ENCODE measurements at places on chromosomes 5 and 9.

- DNase-seq: no peak
These were observed 41.3 kb downstream of the EHMT1 start for GRCh38 chr9:137660144-137660543.

DNA sequence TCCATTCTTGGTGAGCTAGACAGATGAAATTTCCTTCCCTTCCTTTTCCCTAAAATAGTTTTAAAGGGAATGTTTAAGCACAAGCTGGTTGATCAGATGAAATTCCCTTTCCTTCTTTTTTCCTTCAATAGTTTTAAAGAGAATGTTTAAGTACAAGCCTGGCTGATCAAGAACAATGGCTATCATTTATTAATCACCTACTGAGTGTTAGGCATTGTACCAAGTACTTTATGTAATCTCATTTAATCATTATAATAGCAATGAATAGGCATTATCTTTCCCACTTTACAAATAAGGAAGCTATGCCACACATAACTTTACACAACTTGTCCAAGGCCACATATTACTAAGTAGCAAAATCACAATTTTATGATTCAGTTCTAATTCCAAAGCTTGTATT, 152.0 kb upstream of the ACOT12 start:
- DNase-seq: no peak

DNA sequence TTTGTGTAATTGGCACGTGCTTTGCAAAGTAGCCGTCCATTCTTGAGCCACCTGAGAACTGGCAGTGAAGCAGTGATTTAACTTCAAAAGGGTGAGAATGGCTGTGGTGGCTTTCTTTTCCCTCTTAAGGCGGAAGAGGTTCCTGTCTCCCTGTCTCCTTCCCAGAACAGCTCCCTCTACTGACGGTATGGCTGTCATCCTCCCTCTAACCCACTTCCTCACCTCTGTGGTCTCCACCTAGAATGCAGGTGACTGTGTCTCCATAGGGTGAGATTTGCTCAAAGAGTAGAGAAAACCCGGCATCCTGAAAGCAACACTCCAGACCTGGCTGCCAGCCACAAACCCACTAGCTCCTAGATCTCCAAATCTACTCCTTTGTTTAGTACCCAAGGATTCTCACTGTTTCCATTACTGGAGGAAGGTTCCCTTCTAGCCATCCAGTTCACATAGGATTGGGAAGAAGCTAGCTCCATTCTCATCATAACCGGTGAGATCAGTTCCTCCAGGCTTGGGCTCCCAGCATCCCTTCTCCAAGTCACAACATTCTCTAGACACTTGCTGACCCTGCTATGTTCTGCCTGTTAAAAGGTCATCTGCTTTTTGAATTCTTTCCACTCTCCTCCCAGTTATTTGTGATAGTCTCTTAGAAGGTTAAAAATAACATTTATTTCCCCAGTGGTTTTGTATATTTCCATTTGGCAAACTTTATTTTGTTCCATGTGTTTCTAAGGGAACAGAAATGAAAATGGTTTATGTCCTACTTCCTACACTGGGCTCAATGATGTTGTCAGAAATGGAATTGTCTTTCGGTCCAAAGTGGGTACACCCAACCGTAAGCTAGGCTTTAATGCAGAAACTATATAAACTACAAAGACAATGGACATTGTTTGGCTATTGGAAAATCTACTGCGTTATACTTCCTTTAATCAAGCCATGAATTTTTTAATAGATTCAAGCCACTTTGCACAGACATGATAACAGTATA, 269.4 kb downstream of the CWC27 start:
- no peak for DNase-seq

- no peak for DNase-seq
These were observed 41.2 kb downstream of the PDCD1LG2 start for GRCh38 chr9:5551368-5552150.

DNA sequence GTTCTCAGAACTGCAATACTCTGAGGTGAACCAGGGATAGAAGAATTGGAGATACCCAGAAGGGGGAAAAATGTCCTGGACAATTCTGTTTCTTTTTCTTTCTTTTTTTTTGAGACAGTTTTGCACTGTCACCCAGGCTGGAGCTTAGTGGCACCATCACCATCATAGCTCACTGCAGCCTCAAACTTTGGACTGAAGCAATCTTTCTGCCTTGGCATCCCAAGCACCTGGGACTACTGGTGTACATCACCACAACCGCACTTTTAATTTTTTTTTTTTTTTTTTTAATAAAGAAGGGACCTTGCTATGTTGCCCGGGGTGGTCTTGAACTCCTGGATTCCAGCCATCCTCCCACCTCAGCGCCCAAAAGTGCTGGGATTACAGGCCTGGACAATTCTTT, 1.9 kb downstream of the EMB start:
- DNase-seq: no peak

- DNase-seq: peak; percentile 2
These were observed 335.3 kb upstream of the ADAMTSL1 start for GRCh38 chr9:18138656-18139055.
